SHP77 treated with DMSO at 0.1 percent for 48 hours (cell line): ENCODE measurements at places on chromosomes 13 and 19.
A peak's percentile ranks its signal among the peaks of the same experiment; 100 is the strongest.

DNA sequence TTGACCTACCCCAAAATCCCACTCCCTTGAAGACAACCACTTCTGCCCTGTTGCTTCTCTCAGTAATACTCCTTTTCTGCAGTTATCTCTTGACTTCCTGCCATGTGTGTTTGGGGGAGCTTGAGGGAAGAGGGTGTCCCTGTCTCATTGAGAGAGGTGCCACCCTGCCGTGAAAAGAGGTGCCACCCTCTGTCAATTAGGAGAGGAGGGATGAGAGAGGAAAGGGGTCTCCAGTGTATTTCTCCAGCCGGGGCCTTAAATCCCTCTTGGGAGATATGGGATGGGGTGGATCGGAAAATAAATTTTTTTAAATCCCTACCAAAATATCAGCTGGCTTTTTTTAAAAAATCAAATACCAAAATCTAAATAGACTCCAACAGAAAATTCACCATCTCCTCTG lies 16.5 kb downstream of the PLD3 start:
- DNase-seq: no peak

- DNase-seq: no peak
Observed at GRCh38 chr13:40468227-40468838, 198.1 kb downstream of the FOXO1 start.

GRCh38 chr13:63696055-63696454 lies 2280.4 kb upstream of the PCDH20 start:
- DNase-seq: no peak

DNA sequence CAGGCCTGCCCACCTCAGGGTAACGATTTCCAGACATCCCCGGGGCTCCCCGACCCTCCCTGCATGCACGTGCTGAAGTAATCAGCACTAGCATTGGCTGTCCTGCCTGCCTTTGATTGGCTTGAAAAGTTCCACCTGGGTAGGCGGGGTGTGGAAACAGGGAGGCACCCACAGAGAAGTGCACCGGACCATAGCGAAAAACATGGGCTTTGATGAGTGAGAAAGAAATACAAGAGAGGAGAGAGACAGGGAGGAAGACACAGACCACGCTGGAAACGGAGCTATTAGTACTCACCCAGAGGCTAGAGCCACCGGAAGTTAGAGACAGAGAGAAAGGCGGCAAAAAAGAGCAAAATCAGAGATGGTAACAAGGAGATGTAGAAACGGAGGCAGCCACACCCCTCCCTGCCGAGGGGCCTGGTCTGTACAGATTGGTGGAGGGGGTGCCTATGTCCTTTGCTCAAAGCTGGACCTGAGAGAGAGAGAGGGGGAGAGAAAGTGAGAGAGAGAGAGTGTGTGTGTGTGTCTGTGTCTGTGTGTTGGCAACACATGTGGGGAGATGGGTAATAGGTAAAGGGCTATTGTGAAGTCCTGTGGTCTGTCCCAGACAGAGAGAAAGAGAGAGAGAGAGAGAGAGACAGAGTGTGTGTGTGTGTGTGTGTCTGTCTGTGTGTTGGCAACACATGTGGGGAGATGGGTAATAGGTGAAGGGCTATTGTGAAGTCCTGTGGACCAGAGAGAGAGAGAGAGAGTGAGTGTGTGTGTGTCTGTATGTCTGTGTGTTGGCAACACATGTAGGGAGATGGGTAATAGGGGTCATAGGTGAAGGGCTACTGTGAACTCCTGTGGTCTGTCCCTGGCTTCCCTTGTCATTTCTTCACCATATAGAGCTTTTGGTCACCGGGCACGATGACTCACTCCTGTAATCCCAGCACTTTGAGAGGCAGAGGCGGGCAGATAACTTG lies 2.9 kb downstream of the CGB3 start:
- DNase-seq: no peak

GRCh38 chr13:37488726-37489125 lies 109.8 kb downstream of the POSTN start:
- no peak for DNase-seq

DNA sequence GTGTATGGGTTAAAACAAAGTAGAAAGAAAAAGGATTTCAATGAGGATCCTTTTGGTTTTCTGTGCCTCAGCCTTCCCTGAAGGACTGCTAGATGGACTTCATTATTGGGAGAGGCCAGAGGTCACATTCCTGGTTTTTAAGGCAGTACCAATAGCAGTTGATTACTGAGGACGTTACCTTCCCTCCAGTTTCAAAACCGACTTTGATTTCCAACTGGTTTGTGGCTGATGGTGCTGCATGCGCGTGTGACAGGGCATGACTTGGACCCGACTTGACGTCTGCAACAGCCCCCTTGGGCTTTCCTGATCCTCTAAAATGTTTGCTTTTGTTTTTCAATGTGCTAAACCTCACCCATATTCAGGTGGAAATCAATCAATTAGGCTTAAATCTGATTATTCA lies 314.3 kb upstream of the ARGLU1 start:
- DNase-seq: no peak

GRCh38 chr13:113144255-113144629 lies 14.2 kb upstream of the PROZ start:
- no peak for DNase-seq

DNA sequence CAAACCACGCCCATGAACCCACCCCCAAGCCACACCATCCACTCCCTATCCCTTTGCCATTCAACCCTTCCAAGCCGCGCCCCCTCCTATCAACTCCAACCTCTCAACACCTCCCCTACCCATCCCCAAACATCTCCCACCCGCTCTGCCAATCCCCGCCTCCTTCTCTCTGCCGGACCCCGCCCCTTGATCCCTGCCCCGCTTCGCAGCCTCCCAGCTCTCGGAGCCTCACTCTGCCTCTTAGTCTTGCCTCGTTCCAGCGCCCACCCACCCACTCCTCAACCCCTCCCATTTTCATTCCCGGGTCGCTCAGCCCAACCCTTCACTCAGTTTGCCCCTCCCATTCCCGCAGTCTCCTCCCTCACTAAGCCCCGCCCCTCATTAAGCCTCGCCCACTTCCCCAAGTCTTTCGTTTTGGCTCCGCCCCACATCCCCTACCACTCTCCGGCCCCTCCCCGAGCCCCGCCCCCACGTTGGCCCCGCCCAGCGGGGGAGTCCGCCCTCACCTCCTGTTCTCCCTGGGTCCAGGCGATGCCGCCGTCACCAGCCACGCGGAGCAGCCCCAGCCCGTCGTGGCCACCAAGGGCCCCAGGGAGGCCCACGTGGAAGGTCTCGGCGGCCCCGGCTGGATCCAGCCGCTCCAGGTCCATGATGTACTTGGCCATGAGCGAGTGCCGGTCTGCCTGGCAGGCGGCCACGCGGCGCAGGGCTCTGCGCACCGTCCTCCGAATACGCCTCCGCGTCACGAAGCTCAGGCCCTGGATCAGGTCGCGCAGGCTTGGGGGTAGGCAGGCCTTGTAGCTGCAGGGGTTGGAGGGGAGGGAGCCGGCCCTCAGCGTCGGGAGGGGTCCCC lies 5.7 kb downstream of the JAK3 start:
- DNase-seq: peak; percentile 74

GRCh38 chr19:46602392-46603194 lies 1.5 kb downstream of the CALM3 start:
- no peak for DNase-seq

- DNase-seq: peak; percentile 18
Observed at GRCh38 chr19:19460258-19460731, 54.8 kb downstream of the GATAD2A start.

- DNase-seq: no peak
Observed at GRCh38 chr19:5478241-5478924, 23.2 kb downstream of the ZNRF4 start.

- DNase-seq: no peak
Observed at GRCh38 chr19:7926727-7927604, 1.0 kb upstream of the CTXN1 start.

GRCh38 chr19:23436944-23437343 lies 41.7 kb upstream of the ZNF91 start:
- no peak for DNase-seq

- DNase-seq: no peak
Observed at GRCh38 chr19:29806098-29806866, 5.5 kb upstream of the CCNE1 start.

GRCh38 chr19:32876236-32876918 lies 6.8 kb upstream of the SLC7A9 start:
- no peak for DNase-seq

DNA sequence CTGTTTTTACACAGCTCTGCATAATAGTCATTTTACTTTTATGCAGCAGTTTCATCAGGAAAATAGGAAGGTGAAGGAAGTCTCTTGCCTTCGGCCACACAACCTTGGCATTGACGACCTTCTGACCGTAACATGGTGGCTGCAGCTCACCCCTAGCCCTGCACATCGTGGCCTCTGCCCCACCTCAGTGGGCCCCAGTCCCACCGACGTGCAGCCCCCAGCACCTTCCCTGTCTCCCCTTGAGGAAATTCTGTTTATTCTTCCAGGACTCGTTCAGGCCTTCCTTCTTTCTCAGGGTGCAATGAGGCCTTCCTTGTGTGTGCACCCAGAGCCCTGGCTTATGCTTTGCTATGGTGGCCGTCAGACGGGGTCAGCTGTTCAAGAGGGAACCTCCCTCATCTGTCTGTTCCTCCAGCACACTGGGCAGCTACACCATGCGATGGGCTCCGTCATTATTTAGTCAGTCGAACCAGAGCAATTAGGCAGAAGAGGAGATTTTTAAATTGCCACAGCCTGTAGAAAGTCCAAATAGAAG lies 33.3 kb downstream of the TMEM255B start:
- DNase-seq: no peak

DNA sequence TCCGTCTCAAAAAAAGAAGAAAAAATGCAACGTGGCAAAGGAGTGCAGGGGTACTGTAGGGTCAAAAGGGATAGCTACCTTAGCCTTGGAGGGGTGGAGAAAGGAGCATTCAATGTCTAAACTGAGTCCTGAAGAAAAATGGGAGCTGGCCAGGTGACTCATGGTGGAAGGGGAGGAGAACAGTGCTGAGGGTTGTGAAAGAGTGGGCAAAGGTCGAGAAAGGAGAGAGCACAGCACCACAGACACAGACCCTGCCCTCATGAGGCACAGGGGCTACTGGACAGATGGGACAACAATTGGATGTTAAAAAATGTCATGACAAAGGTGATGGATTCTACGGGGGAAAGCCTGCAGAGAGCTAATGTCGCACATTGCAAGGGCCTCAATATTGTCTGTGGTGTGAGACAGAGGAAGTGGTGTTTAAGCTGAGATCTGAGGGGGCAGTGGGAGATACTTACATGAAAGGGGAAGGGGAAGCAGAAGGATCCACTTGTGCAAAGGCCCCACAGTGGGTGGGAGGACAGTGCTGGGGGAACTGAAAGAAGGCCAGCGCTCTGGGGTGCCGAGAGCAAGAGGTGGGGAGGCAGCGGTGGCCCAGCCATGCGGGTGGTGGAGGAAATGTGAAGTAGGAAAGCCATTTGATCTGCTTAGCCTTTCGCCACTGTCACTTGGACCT lies 42.9 kb upstream of the URAD start:
- no peak for DNase-seq

- no peak for DNase-seq
Observed at GRCh38 chr19:34998777-34999497, 1.2 kb upstream of the GRAMD1A start.

- DNase-seq: no peak
Observed at GRCh38 chr13:45747071-45747470, 45.0 kb downstream of the CBY2 start.

DNA sequence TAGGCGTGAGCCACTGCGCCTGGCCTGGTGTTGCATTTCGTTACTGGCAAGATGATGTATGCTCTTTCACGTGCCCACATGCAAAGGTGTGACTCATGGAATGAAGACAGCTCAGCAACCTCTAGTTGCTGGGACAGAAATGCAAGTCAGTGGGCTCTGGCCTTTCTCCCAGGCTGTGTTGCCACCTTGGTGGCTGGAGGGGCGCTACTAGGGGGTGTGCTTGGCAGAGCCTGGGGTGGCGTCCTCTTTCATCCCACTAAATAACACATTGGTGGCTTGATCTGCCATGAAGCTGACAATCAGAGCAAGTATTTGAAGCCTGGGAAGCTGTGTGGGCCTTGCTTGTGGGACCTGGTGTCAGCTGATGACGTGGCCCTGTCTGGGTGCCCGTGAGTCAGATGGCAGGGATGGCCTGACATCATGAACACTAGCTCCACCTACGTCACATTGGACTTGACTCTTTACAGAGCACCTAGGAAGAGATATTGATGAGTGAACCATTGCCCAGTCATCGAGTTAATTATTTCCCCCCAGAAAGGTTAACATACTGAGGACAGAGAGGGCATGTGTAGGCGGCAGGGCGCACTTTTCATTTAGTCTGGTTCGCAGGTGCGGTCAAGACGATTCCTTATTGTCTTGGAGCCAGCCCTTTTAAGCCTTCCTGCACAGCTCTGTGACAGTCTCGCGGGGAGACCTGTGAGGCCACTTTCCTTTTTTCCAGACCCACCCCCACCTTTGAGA lies 154.2 kb downstream of the TM9SF2 start:
- no peak for DNase-seq

GRCh38 chr19:53971673-53972072 lies 8.9 kb downstream of the CACNG8 start:
- no peak for DNase-seq
